ENCODE measurements at places on chromosomes 6 and 20. TPM values are rescaled to one million over a fixed set of nuclear protein-coding genes. Genes with fewer than 3 reads are reported as not detected.

The IL17F gene
- polyA plus RNA-seq: not detected

The SMOC2 gene
- polyA plus RNA-seq: 9.9 TPM

The GNAS gene
- 2,999 TPM for polyA plus RNA-seq

The KCNS1 gene
- polyA plus RNA-seq: 0.14 TPM

The PLCB1 gene
- 2.5 TPM for polyA plus RNA-seq

The PROKR2 gene
- not detected for polyA plus RNA-seq

The LY6G6C gene
- not detected for polyA plus RNA-seq

The PTGIS gene
- 7.3 TPM for polyA plus RNA-seq

The TUBB2B gene
- polyA plus RNA-seq: 2.8 TPM

The SLC4A11 gene
- polyA plus RNA-seq: 0.08 TPM

The LHFPL5 gene
- polyA plus RNA-seq: not detected

The SIRPB1 gene
- polyA plus RNA-seq: 0.35 TPM

The ASIP gene
- 117 TPM for polyA plus RNA-seq

The SOX18 gene
- polyA plus RNA-seq: 31.1 TPM

The ZSCAN23 gene
- 0.93 TPM for polyA plus RNA-seq

The C6orf52 gene
- 0.15 TPM for polyA plus RNA-seq

The JPH2 gene
- polyA plus RNA-seq: 129 TPM

The MYCT1 gene
- 13.6 TPM for polyA plus RNA-seq

The MMP24 gene
- 0.10 TPM for polyA plus RNA-seq

The RBCK1 gene
- polyA plus RNA-seq: 50.6 TPM

The MICA gene
- polyA plus RNA-seq: 48.4 TPM

The PRPH2 gene
- polyA plus RNA-seq: 0.23 TPM

The HLA-DRB5 gene
- polyA plus RNA-seq: 0.38 TPM

The PI16 gene
- 5.7 TPM for polyA plus RNA-seq

The SNAP91 gene
- 0.19 TPM for polyA plus RNA-seq

The NRSN1 gene
- polyA plus RNA-seq: not detected

Measured in heart left ventricle (tissue), 16 donors.